ENCODE measurements at places on chromosomes 13 and 19.

DNA sequence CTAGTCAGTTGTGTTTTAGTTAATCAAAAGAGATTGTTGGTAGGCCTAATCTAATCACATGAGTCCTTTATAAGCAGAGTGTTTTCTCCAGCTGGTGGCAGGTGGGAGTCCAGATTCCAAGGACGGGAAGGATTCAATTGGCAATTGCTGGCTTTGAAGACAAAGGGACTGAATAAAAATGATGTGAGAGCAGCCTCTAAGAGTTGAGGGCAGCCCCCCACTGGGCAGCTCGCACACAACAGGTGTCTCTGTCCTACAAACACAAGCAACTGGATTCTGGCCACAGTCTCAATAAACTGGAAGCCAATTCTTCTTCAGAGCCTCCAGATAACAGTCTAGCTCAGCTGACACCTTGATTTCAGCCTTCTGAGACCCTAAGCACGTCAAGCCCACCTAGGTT, 915.2 kb downstream of the PCDH9 start:
- DNase-seq = no peak

DNA sequence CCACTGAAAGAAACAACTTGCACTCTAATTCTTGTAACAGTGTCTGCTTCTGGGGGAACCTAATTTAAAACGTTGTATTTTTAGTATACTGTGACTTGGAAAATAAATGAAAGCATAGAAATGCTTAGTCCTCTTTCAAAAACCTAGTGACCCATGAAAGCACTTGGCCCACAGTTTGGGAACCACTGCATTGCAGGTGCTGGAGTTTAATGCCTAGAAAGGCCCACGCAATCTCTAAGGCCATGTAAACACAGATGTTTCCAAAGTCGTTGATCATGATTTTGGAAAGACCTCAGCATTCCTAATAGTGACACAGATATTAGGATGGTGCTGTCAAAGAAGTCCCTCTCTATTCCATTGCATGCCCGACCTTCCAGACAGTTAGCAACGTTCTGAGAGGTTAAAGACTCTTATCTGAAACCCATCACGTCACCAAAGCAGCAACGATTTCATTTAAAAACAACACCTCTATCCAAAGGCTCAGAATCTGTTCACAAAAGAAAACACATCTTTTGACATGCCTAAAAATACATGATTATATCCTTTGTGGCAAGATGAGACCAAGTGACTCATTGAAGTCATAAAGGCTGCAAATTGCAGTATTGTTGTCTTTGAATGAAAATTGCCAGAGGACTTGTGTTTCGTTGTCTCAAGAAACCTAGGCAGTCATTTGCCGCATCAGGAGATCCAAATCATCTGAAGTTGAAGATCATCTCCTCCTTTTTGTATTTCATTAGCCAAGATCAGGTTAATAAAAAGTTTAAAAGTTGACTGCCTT, 328.0 kb upstream of the ZNF507 start:
- no peak for DNase-seq

GRCh38 chr19:42253245-42254088, 1.5 kb downstream of the ERF start:
- DNase-seq = peak; percentile 58

DNA sequence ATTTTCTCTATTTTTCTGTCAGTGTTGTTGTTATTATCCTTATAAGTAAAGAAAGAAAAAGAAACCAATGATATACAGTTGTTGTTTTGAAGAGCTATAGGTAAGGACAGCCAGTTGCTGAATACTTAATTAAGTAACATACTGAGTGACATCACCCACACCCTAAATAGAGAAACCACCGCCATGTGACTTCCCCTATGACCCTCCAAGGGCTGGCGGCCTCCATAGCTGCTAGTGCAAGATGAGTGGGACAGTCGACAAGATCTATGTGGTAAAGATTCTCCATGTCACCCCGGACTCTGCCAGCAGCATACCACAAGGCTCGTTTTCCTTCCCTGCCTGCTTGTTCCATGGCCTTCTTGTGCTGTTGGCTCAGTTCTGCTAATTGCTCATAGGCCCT, 221.1 kb downstream of the DNAJC15 start:
- DNase-seq = no peak

DNA sequence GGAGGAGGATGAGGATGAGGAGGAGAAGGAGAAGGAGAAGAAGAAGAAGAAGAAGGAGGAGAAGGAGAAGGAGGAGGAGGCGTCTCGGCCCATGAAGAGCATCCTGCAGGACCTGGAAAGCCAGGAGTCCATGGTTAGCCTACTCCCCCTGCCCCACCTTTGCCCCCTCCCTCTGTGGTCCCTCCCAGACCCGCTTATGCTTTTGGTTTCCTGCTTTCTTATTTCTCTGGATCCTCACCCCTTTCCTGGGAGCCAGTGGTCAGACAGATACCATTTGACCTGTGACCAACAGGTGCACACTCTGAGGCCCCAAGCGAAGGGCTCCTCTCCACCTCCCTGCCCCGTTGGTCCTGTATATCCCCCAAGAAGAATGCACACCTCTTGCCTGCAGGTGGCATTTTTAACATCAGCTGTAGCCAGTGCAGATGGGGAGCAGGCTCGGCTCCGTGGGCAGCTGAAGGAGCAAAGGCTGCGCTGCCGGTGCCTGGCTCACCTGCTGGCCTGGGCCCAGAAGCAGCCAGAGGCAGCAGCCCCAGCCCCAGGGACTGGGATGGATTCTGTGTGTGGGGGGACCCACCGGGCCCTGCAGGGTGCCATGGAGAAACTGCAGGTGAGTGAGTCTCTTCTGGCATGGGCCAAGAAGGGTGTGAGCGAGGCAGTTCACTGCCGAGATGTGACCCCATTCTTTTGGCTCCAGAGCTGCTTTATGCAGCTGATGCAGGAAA, 32.1 kb upstream of the ZNF492 start:
- DNase-seq = no peak

DNA sequence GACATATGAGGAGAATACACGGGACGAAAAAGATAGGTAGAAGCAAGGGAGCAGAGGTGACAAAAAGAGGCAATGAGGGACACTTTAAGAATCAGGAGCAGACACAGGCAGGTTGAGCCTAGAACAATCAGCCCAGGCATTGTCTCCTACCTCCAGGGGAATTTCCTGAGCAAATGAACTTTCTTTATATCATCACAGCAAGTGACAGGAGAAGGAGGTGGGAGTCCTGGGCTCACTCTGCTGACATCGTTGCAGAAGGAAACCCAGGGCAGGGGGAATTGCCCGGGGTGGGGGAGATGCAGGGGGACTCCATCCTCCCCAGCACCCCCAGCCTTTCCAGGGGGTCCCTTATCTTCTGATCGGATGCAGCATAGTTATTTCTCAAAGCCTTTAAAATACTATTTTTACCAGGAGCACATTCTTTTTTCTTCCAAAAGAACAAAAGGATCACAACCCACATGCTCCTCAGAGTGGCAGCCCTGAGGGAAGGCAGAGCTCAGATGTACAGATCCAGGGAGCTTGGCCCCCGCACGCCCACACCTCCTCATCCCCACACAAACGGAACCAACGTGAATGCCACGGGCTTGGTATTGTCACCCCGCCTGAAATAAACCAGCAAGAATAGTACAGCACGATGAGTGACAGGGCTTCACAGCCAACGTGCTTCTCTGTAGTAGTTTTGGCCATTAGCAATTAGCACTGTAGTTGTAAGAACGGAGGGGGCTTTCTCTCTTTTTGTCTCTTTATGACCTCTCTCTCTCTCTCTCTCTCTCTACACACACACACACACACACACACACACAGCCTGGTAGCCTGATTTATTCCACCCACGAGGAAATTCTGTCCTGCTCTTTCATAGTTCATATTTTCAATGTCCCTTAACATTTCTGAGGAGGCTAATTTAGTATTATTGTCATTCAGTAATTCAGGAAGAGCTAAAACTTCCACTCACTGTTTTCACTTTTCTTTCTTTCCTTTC, 169.5 kb upstream of the UBL3 start:
- no peak for DNase-seq

- DNase-seq = no peak
These were observed 857 bp upstream of the MAP2K7 start for GRCh38 chr19:7902796-7903243.
